Skin of body (tissue), 3 donors: ENCODE measurements at places on chromosomes 7 and 10. TPM values are rescaled to one million over a fixed set of nuclear protein-coding genes. Genes with fewer than 3 reads are reported as not detected.

Gene CDH23
- 6.3 TPM for total RNA-seq

Gene RASSF4
- total RNA-seq, result 9.5 TPM

Gene LRRC4
- 1.2 TPM for total RNA-seq

Gene ZNHIT1
- 52.8 TPM for total RNA-seq

Gene OR6B1
- total RNA-seq, result not detected

Gene MDFIC
- total RNA-seq, result 25.6 TPM

DNA sequence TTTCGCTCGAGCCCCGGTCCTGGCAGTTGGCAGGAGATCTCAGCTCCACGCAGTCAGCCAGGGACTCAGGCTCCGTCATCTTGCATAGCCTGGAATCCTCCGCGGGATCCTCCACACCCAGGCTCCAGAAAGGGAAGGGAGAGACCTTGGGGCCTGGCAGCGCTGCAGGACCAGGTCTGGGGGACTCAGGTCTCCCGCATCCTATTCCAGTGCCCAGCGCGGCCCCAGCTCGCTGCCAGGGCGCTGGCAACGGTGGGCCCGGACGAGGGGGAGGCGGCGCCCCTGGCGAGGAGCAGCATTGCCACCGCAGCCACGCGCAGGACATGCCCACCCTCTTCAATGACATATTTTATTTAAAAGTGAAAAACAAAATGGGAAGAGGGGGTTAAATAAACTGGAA is 83.4 kb downstream of the LANCL2 start:
- no peak for DNase-seq

DNA sequence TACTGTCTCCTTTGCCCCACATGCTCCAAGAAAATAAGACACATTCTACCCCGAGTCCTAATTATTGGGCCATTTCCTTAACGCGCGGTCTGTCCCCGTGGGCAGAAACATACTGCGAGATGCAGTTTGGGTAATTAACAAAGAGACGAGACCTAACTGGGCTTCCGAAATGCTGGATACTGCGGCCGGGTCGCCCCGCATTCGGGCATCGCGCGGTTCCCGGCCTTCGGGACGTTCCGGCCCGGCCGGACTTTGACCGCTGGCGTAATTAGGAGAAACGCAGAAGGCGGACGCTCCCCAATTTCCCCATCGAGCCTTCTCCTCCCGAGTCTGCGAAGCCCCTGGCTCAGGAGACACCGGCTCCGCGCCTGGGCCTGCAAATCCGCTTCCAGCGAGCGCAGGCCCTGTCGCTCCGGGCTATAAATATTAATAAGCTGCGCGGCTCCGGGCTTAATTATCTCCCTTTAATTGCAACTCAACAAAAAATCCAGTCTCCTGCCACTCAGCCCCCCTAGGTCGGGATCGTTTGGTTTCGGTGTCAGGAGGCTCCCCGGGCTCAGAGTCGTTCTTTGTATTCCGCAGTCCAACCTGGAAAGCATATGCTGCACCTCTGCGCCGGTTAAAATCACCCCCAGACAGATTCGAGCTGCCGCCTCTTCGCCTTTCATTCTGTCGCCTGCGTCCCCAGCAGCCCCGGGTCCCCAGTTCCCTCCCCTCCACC is 131.5 kb downstream of the SPAG6 start:
- no peak for DNase-seq

DNA sequence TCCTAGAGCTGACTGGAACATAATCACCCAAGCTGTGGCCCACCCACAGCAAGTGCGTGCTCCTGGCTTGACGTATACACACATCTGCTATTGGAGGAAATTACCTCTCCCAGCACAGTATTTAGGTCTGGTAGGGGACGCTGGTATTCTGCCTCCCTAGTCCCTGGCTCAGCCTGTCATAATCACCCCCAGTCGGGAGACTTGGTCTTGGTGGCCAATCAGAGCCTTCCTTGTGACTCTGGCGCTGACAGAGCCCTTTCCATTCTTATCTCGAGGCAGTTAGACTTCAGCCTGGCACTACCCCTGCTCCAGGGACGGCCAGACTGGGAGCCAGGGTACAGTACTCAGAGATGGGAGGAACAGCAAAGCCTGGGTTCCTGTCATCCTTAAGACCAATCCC is 14.3 kb upstream of the PRKAG2 start:
- DNase-seq, result no peak

DNA sequence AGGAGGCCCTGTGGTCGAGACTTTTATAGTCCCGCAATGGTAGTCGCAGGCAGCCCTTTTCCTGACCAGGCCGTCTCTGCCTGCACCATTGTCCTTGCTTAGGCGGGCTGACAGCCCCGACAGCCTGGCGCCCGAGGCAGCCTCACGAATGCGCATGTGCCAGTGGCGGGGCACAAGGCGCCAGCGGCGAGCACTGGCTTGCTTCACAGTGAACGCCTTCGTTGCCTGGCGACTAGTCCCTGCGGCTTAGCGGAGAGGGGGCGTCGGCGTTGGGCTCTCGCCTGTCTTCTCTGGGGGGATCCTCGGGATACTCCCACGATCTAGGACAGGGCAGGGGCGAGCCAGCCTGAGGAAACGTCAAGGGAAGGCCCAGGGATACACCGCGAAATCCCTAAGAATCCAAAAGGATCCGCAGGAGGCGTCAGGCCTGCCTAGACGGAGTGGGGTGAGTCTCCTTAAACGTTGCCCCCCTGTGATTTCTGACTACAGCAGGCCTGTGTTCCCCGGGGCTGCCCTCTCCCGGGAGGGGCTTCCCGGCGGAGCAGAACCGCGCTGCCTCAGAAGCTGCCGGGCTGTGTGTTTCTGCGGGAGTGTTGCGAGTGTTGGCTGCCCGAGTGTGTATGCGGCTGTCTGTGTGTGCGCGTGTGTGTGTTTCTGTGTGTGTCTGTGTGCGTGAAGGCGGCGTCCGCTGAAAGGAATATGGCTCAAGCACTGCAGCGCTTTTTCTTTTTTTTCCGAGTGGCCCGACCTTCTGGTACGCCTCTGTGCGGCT is 20.5 kb upstream of the ZNF273 start:
- DNase-seq, result no peak

GRCh38 chr7:31940167-31940566 is 130.0 kb downstream of the PDE1C start:
- no peak for DNase-seq

DNA sequence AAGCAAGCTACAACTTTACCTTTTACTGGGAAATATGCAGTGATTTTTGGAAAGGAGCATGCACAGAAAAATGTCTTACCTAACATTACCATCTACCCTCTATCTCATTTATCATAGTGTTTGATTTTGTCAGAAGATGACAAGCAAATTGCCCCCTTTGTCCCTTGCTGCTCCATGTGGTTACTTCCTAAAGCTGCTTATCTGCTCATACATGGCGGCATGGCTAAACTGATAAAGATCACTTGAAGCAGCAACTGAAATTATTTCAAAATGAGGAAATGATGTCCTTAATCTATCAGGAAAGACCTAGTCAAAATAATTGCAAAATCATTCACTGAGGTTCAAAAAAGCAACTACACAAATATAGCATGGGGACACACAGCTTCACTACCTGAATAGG is 1198.5 kb upstream of the SORCS1 start:
- no peak for DNase-seq

DNA sequence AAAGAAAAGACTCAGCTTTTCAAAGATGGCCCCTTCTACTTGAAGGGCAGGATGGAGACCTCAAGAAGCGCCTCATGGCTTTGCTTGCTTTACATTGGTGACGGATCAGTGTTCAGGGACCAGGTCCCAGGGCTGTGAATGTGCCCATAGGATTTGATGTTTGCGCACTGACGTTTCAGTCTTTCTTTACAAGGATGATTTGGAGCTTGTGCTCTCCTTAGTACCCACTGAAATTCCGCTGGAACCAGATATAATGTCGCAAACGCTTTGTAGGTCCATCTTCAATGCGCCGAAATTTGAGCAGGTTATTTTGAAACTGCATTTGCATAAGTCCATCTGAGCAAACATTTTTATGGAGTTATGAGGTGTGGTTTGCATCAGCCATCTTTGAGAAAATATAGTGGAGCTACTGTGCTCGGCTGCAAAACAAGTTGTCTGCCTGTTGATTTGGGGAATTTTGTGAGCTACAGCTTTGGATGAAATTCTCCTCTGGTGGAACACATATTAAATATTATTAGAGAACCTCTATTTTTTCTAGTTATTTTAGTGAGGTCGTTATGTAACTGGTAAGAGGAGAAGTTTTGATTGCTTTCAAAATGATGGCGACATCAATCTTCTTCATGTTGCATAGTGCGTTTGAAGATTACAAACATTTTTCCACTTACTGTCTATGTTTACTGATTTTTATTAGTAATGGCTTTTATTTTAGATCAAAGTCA is 2.4 kb downstream of the RBM20 start:
- DNase-seq, result no peak

DNA sequence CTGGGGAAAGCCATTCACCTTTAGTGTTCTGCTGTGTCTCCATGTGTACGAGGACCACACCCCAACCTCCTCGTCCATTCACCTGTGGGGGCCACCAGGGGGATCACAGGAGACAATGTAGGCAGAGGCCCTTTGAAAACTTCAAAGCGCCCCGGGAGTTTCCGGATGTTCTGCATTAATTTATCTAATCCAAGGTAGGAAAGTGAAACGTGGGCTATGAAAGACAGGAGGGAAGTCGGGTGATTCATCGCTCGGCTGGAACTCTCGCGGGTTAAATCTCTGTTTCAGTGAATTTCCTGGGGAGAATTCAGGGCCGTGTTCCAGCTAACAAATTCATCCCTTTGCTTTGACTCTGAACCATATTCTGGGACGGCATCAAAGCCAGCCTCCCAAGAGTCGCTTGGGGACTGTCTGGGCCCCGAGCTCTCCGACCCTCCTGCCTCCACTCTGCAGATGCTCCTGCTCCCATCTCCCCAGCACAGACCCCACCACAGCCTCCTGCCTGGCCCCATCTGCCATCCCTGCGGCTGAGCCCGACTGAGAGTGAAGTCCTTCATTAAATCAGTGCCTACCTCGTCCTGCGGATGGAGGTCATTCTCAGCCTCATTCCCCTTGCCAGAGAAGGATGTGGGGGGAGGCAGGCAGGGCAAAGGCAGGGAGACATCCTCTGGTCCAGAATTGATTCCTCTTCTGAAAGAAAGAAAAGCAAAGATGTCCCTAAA is 114.1 kb upstream of the CARD11 start:
- no peak for DNase-seq

DNA sequence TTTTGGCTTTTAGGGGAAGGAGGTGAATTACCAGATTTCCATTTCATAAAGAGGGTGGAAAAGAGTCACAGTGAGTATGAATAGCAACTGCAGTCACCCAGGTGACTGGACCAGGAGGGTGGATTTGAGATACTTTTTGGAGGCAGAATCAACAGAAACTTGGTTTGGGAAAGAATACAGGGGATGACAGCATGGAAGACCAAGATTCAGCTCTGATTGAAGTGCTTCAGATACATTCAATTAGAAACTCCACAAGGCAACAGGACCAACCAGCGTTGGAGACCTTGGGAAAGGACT is 83.0 kb downstream of the SGMS1 start:
- no peak for DNase-seq

GRCh38 chr10:44811072-44811471 is 100.1 kb upstream of the TMEM72 start:
- no peak for DNase-seq

DNA sequence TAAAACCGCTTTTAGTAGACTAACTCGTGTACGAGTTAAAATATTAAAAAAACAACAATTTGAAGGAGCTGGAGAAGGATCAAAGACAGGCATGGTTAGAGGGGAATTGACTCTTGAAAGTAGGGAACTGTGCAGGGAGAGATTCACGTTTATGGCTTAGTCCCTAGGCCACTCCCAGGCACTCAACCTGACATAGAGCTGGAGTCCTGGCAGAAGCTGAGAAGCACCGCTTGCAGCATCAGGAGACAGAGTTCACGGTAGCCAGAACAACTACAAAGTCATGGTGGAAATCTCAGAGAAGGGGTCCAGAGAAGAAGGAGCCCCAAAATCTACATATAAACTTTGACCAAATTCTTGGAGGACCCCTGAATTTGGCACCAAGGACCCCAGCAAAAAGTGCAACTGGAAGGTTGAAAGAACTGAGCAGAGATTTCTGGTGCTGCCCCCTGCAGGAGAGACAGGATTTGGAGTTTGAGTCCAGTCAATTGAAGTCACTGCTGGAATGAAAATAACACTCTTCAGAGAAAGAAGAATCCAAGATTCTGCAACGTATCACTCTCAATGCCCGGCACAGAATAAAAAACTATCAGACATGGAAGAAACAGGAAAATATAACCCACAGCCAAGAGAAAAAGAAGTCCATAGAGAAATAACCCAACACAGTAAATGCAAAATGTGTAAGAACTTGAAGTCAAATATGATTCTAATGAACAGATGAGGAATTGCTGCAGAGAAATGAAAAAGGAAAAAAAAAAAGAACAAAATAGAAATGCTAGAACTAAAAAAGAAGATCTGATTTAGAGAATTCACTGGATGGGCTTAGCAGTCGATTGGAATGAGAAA is 493.3 kb upstream of the PODXL start:
- DNase-seq, result no peak

DNA sequence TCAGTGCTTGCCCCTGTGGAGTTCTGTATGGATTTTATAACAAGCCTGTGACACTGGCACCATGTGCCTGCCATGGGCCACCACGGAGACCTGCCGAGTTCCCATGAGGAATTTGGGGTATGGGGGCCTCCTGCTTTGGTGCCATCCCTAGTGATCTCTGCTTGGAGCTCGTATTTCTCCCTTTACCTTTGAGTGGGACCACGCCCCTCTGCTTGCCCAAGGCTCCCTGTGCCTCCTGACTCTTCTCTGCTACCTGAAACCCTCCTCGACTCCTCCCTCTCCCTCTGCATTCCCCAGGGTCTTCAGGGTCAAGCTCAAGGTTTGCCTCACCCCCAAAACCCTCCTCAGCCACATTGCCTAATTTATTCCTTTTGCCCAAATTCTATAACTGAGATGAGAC is 225.0 kb downstream of the BUB3 start:
- no peak for DNase-seq

- DNase-seq, result no peak
Observed at GRCh38 chr7:37216156-37216852, 232.4 kb downstream of the ELMO1 start.

GRCh38 chr7:122975341-122975740 is 20.2 kb downstream of the TAS2R16 start:
- DNase-seq, result no peak

- DNase-seq, result no peak
Observed at GRCh38 chr7:150363370-150363769, 5.3 kb upstream of the REPIN1 start.

DNA sequence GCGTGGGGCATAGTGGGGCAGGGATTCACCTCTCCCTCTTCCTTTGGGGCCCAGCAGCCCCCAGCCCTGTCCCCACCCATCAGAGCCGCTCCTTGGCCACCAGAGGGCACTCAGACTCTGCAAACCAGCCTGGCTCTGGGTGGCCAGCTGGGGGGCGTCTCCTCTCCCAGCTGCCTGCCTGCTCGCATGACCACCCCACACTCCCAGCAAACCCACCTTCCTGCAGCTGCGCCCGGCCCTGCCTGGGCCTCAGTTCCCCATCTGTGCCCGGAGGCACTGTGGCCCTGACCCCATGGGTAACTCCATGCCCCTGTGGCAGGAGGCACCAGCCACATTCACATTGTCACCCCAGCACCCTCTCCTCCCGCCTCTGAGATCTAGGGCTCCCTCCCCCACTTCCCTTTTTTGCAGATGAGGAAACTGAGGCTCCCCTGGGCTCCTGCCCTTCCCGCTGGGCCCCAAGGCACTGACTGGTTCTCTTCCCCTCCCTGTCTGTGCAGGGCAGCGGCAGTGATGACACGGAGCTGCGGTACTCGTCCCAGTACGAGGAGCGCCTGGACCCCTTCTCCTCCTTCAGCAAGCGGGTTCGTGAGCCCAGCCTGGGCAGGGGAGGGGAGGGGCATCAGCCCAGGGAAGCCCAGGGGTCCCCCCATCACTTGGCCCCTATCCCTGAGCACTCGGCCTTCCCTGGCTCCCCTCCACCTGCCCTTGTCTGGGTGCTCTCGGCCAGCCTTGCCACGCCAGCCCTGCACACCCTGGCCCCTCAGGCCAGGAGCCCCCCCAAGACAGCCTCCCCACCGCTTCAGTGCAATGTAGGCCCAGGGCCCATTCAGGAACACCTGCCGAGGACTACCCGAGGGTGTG is 6.9 kb upstream of the SH2B2 start:
- peak; percentile 11 for DNase-seq
